G401 (cell line): ENCODE measurements at places on chromosomes 13 and 19.

DNA sequence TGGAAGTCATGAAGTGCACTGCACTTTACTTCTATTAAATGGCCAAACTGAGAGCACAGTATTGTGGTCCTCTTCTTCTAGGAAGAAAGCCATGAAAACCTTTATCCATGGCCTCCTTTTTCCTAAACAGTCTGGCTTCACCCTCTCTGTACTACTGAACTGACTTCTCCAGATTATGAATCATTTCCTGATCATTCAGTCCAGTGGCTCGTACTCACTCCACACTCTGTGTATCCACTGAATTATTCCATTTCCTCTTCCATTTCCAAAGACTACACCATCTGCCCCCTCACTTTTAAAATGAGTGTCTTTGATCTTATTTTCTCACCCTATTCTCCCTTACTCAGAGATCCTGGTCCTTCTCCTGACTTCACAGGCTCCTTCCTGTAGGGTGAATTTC lies 29.7 kb upstream of the FREM2 start:
- DNase-seq: no peak

DNA sequence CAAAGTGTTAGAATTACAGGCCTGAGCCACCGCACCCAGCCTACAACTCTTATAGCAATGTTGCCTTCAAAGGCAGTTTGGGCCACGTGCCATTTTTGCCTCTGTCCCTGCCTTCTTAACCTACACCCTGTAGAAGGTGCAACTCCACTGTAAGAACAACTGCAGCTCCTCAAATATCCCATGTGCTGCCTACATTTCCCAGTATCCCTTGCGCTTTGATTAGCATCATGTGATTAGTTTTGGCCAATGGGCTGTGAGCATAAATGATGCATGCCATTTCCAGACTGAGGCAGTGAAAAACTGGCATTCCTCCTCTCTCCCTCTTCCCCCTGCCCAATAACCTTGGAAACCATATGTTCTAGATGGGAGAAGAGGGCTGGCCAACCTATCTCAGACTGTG lies 75.2 kb upstream of the MRI1 start:
- peak; percentile 32 for DNase-seq

- DNase-seq: no peak
These were observed 1.4 kb downstream of the CLIP3 start for GRCh38 chr19:36031308-36031707.

DNA sequence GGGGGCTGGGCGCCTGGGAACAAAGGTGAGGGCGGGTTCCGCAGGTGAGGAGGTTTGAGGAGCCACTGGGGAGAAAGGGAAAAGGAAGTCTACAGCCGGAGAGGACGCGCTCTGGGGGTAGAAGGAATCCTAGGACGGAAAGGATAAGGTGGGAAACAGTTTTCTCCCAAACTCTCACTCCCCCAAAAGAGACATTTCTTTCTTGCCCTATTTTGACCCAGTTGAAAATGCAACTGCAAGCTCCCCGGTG lies 651 bp upstream of the POLR1D start:
- DNase-seq: no peak

GRCh38 chr13:81487151-81487550 lies 1146.2 kb upstream of the SPRY2 start:
- DNase-seq: no peak

DNA sequence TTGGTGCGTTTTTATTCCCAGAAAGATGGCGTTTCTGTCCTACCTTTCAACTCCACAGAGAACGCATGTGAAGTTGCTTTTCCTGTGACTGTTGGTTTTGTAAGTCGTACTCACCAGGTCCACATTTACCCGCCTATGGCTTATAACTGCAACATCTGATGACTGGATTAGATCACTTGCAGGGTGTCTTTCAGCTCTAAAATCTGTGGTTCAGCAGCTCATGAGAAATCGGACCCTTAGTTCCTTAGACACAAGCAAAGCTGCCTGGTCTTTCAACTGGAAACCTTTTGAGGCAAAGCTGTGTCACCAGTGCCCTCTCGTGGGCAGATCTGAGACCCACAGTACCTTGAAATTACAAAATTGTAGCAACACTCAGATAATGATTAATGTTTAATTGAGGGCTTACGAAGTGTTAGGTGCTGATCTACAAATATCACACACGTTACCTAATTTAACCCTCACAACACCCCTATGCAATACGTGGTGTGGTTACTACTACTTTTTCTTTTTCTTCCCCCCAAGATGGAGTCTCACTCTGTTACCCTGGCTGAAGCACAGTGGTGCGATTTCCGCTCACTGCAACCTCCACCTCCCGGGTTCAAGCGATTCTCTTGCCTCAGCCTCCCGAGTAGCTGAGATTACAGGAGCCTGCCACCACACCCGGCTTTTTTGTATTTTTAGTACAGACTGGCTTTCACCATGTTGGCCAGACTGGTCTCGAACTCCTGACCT lies 65.4 kb downstream of the RUBCNL start:
- DNase-seq: peak; percentile 27

DNA sequence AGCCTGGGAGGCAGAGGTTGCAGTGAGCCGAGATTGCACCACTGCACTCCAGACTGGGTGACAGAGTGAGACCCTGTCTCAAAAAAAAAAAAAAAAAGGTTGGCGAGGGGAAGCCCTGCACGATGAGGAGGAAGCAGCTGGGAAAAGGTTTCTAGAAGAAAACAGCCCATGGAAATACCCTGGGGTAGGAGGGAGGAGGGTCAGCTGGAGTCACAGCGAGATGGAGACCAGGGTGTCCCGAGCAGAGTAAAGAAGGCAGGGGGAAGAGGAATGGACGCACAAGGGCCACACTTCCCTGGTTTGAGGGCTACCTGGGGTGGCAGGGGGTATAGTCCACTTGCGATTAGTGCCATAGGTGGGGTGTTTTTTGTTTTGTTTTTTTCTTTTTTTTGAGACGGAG lies 6.4 kb downstream of the KANK3 start:
- no peak for DNase-seq

DNA sequence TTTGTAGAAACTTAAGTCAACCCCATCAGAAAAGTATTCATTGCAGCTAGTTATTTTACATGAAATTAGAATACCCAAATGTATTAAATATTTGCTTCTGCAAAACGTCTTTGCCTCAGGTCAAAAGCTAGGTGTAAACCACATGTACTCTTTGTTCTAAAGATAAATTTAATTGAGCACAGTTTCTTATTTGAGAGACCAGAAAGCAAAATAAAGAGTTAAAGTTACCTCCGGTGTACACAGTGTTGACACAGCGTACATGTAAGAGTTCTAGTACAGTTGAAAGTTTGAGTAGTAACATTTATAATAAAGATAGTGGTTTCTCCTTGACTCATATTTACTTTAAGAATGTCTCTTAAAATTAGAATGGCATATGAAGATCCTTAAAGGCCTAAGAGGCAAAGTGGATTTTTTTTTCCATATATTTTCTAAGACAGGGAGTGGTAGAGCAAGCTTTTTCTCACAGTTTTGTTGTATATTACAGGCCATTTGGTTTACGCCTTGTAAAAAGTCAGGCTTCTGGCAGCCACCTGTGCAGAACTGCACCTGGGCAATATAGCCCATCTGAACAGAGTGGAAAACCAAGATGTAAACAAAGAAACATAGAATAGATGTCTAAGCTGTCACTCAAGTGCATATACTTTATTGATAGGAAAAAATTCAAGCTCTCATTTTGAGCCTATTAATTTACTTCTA lies 2.9 kb downstream of the LRCH1 start:
- peak; percentile 47 for DNase-seq
